Hematopoietic multipotent progenitor cell treated with erythropoietin and hydrocortisone succinate and interleukin-3 and kit ligand, for 17 days (in vitro differentiated cells): ENCODE measurements at places on chromosomes 4 and X.

GRCh38 chr4:23920716-23921446 is 31.0 kb upstream of the PPARGC1A start:
- no peak for DNase-seq

- DNase-seq = no peak
These were observed 18.0 kb downstream of the CDKL2 start for GRCh38 chr4:75612306-75612705.

GRCh38 chrX:50697691-50698090 is 116.3 kb downstream of the SHROOM4 start:
- no peak for DNase-seq

DNA sequence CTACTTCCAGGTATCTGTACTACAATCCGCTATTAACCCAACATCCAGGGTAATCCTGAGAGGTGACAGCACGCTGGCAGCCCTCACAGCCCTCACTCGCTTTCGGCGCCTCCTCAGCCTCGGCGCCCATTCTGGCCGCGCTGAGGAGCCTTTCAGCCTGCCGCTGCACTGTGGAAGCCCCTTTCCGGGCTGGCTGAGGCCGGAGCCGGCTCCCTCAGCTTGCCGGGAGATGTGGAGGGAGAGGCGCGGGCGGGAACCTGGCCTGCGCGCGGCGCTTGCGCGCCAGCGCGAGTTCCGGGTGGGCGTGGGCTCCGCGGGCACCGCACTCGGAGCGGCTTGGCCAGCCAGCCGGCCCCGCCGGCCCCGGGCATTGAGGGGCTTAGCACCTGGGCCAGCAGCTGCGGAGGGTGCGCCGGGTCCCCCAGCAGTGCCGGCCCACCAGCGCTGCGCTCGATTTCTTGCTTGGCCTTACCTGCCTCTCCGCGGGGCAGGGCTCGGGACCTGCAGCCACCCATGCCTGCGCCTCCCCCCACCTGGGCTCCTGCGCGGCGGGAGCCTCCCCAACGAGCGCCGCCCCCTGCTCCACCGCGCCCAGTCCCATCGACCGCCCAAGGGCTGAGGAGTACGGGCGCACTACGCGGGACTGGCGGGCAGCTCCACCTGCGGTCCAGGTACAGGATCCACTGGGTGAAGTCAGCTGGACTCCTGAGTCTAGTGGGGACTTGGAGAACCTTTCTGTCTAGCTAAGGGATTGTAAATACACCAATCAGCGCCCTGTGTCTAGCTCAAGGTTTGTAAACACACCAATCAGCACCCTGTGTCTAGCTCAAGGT is 87.3 kb downstream of the PRSS12 start:
- DNase-seq = no peak
